ENCODE measurements at places on chromosomes 2 and 18.

DNA sequence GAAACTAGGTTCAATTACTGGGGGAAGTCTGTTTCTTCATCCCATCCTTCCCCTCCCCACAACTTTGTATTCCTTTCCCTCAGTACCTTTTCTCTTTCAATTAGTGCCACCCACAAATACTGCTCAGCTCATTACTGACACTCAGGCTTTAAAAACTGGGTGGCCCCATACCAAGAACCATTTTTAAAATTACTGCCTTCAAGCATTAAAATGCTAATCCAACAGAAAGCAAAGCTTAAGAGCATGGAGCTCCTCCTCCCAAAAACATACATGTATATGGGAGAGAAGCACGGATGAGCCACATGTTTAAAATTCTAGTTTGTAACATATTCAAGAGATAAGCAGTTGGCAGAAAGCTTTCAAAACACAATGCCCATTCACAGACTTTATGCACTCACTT is 44.0 kb downstream of the IRS1 start:
- no peak for DNase-seq

GRCh38 chr2:176356251-176356650 is 87.0 kb downstream of the MTX2 start:
- no peak for DNase-seq

DNA sequence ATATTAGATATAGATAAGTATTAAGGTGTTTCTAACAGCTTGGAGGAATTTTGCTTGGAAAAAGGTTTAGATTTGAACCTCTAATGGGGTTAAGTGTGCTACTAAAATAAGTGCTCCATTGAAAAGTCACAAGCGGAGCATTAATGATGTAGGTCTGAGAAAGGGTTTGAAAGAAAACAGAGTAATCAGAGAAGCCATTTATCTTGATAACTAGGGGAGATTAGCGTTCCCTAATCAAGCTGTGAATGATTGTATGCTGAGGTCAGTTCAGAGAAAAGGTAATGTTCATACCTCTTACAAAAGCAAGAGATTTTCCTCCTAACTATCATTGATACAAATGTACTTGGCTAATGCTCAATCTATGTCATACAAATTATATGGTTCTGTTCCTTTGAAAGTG is 1.5 kb downstream of the ARHGAP25 start:
- DNase-seq = no peak

DNA sequence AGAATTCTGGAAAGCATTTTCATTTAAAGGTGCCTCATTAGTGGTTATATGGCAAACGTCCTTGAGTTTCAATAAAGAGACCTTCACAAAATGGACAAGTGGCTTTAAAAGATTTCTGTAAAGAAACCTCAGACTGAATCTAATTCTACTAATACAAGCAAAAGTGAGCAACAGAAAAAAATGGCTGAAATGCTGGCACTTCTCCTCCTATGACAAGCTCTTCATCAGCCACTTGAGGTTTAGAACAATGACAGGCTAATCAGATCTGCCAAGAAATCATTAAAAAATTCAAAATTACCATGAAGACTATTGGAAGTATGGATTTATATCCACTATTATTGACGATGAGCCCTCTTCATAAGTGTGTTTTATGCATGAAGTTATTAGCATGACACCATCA is 71.8 kb downstream of the MYO3B start:
- DNase-seq = no peak

All from right forelimb (tissue), 1 donor.